ENCODE measurements at places on chromosomes 3 and 15.

DNA sequence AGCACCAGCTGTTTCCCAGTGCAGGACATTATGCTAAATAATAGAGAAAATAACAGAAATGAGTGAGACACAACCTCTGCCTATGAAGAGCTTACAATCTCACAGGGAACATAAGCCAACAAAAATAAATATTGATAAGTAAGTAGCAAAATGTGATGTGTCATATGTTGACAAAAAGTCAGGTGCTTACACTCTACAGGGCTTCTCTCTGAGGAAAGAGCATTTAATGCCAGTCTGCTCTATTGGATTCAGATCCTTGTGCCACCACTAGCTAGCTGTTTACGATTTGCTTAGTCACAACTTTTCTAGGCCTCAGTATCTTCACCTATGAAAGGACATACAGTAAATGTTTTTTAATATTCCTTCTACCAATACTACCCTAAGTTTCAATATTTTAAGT, 500.9 kb upstream of the NAALADL2 start:
- no peak for DNase-seq

GRCh38 chr15:44082558-44083157, 112.4 kb downstream of the FRMD5 start:
- no peak for DNase-seq

GRCh38 chr15:46856839-46857502, 860.3 kb upstream of the SEMA6D start:
- DNase-seq, result no peak

DNA sequence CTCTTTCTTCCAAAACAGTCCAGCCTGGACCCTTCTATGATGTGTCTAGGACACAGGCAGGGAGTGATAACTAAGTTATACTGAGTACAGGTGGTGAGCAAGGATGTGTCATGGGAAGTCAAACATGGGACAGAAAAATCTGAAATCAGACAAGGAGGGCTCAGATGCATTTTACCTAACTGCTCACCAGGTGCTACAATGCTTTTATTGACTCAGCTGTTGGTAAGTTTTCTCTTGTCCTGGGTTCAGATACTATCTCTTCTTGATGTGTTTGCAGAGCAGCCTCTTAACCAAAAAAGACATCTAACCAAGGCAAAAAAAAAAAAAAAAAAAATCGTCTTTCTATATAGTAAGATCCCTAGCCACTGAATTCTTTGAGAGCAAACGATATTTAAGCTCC, 378.6 kb downstream of the VPS13C start:
- DNase-seq, result no peak

DNA sequence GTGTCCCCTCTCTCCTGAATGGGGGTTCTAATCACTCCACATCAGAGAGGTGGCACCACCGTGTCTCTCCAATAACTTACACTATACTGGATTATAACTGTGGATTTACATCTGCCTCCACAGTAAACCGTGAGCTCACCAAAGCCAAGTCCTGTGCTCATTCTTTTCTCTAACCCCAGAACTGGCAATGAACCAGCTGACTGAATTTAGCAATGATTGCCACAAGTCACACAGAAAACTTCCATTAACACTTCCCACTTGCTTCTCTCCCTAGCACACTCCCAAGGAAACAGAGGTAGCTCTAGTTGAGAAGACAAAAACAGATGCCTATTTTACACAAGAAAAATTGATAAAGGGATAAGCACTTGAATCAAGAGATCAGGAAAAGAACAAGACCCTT, 361.3 kb downstream of the ULK4 start:
- no peak for DNase-seq

DNA sequence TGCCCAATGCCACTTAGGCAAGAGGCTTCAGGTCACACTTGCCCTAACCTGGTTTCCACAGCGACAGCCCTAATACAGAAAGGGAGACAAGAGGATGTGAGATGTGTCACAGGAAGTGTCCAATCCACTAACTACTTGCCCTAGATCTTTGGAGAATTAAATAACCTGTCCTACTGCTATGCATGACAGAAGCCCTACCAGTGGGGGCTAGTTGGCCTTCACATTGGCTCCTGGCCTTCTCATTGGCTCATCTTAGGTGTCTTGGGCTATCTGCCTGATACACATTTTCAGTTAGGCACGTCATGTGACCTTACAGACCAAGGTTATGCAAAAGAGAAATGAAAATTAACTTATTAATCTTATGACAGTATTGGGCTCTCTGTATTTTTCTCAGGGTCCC, 449.9 kb downstream of the FHIT start:
- no peak for DNase-seq

DNA sequence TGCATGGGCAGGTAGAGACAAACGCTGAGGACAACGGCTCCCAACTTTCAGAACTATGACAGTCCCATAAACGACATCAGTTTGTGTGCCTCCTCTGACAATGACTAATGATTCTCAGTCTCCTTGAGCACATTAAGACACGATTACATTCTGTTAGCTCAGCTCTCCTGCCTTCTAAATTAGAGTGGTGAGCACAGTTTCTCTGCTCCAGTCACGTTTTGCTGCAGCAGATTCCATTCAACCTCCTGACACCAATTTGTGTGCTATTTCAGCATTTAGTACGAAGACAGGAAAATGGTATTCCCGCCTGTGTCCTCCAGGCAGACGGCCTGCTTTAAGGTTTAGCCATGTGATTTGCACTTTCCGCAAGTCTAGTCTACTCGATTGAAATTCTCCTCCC, 458.4 kb upstream of the CFAP20DC start:
- DNase-seq, result no peak

GRCh38 chr3:140585828-140586227, 92.0 kb upstream of the TRIM42 start:
- DNase-seq, result no peak

DNA sequence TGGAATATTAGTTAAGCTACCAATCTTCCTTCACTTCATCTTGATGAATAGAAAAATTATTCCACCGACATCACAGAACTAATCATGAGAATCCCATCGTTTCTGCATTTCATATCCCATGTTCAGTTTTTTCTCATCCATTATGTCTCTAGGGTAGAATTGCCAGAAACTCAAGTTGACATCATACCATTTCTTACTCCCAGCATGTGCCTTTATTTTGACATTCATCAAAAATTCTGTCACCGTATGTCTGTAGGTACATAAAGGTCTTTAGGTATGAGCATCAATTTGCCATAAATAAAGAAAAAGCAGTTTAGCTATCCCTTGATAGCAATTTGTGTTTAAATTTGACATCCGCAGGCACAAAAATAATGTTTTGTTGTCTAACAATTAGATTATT, 175.5 kb upstream of the ROBO2 start:
- DNase-seq, result no peak

GRCh38 chr15:56752986-56753385, 19.7 kb upstream of the ZNF280D start:
- DNase-seq, result no peak

DNA sequence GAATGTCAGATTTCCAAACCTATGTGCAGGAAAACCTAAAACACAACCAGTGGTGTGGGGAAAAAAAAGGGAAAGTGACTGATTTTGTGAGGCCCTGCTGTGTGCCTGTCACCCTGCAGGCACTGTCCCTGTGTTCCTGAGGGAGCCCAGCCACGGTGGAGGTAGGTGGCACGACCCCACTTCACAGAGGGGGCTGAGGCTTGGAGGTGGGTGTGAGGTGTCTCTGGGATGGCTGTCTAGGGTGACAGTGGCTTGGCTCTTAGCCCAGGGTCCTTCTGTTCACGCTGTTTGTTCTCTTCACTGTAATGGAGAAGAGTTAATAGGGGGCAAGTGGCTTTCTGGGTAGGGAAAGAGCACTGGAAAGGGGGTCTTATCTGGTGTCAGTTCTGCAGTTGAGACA, 22.6 kb downstream of the RASGRF1 start:
- no peak for DNase-seq

DNA sequence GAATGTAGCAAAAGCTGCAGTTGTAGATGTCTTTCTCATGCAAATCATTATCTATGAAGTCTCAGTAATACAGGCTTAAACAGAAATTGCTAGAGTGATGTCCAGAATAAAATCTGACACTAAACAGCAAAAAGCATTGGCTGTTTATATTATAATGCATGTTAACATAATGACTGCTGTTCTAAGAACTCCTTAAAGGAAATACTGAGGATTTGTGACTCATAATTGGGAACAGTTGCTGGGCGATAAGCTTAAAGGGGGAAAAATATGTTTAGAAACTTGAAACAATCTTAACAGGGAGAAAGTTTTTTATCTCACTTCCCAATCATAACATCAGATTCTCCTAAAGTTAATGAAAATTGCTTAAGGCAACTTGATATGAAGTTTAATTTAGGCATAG, 17.5 kb downstream of the TIPARP start:
- no peak for DNase-seq

GRCh38 chr3:129095285-129095684, 26.3 kb downstream of the RAB43 start:
- DNase-seq, result no peak

GRCh38 chr15:73936588-73937290, 10.5 kb downstream of the LOXL1 start:
- no peak for DNase-seq

DNA sequence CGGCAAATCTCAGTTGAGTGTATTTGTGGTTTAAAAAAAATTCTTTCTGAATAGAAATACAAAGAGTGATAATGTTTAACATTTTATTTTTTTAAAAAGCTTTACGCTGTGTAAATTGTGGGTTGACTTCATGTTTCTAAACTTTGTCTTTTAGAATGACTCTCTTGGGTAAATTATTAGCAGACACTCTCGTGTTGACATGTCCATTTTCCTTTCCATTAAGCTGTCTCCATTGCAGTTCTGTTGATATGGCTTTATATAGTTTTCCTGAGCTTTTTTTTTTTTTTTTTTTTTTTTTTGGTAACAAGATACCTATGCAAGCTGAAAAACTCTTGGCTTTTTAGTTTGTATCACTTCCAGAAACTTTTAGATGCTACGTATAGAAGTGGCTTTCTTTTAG, 92.6 kb downstream of the IGF1R start:
- DNase-seq, result no peak

GRCh38 chr3:158668506-158668905, 3.9 kb downstream of the LXN start:
- DNase-seq, result no peak

- DNase-seq, result no peak
These were observed 11.2 kb upstream of the KBTBD12 start for GRCh38 chr3:127903611-127904375.

GRCh38 chr3:37891227-37891626, 29.5 kb downstream of the CTDSPL start:
- DNase-seq, result no peak

All from stimulated activated CD4-positive, alpha-beta T cell treated with anti-CD3 and anti-CD28 coated beads, Interleukin-12 subunit alpha, Interleukin-12 subunit beta, amount 100 ng/mL, for 4 hours (primary cell).